ENCODE measurements at places on chromosomes 12 and 14. TPM values are rescaled to one million over a fixed set of nuclear protein-coding genes. Genes with fewer than 3 reads are reported as not detected.

Gene TOMM20L
- total RNA-seq = not detected

Gene RTN1
- total RNA-seq = 1.1 TPM

Gene ETV6
- 16.7 TPM for total RNA-seq

Gene VCPKMT
- 11.1 TPM for total RNA-seq

Gene SERPINA3
- 3.5 TPM for total RNA-seq

Gene SLC25A47
- total RNA-seq = not detected

Gene RERGL
- total RNA-seq = not detected

Gene IL22
- total RNA-seq = not detected

Gene C2CD5
- 48.1 TPM for total RNA-seq

Gene POTEG
- not detected for total RNA-seq

Gene ZC3H10
- total RNA-seq = 13.1 TPM

Gene ANKS1B
- 5.8 TPM for total RNA-seq

Gene LRFN5
- total RNA-seq = 5.3 TPM

Gene CAPZA3
- total RNA-seq = not detected

Gene NEUROD4
- not detected for total RNA-seq

Gene POTEM
- total RNA-seq = not detected

Gene NELL2
- 45.8 TPM for total RNA-seq

Gene CELA1
- not detected for total RNA-seq

Gene OTUB2
- 3.5 TPM for total RNA-seq

Gene PIWIL1
- total RNA-seq = not detected

All from WTC11 (cell line).